Astrocyte of the hippocampus (primary cell): ENCODE measurements at places on chromosomes 7 and 10.

- no peak for DNase-seq
Measured at GRCh38 chr7:138699661-138700060, 1.5 kb downstream of the SVOPL start.

DNA sequence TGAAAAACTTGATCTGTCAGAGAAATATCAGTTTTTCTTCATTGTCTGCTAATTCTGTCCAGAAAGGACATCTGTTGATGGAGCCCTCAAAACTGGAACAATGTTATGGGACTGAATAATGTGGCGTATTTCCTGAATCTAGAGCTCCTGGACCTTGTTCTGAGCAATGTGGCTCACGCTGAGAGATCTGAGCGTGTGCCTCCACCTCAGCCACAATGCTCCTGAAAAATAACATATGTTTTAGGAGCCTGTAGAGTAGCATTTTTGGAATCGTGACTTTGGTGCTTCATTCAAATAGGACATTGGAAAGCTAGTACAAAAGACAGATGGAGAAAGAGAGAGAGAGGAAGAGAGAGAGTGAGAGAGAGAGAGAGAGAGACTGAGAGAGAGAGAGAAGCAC is 110.3 kb downstream of the BMPER start:
- DNase-seq = no peak

GRCh38 chr10:44334621-44335184 is 50.2 kb downstream of the CXCL12 start:
- DNase-seq = peak; percentile 61

- DNase-seq = peak; percentile 68
Measured at GRCh38 chr7:52831321-52831720, 204.1 kb upstream of the POM121L12 start.

DNA sequence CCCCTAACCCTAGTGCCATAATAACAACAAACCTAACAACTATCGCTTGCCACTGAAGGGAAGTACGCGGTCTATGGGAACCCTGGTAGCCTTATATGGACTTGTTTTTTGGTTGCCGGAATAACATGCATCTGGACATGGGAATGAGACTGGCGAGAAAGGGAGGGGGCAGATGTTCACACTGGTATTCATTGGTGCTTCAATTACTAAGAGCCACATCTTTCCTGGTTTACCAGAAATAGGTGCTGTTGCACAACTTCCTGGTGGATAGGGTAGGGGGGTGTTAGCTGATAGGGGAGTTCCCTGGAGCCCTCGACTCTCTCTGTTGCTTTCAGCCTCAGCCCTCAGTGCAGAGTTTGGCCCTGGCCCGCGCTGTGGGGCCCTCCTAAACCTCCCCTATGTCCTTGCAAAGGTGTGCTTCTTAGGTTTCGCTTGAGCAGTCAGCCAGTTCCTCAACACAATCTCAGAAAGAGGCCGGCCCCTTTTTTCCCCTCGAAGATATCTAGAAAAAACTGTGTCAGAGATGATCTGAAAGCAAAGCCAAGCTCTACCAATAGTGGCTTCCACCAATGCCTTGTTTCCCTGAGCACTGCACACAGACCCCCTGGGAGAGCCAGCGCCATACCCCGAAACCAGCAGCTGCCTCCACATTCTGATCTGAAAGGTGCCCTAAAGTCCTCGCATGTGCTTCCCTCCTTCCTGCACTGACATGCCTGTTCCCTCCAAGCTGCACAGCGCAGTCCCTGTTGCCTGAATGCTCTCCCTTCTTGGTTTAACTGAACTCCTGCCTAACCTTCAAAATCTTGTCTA is 13.5 kb downstream of the TBXAS1 start:
- DNase-seq = no peak

DNA sequence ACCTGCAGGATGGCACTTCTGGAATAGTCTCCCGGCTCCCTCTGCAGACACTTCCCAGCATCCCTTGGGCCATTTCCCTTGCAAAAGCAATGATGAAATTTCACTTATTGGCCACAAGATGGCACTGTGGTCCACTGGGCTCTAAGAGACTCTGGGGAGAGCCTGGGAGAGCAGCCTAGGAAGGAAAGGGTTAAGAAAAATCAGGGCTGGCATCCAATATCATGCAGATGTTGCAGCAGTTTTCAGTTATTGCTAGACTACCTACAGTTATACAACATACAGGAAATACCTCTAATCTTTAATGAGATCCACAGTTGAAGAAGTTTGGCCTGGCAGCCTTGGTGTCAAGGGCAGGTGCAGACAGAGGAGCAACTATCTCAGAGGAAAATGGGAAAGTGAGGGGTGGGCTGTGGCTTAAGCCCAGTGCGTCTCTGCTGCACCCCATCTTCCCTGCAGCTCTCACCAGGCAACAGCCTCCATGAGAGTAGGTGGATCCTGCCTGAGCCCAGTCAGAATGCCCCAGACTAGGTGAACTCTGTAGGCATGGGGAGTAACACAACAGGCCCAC is 100.2 kb upstream of the PRSS58 start:
- peak; percentile 80 for DNase-seq

DNA sequence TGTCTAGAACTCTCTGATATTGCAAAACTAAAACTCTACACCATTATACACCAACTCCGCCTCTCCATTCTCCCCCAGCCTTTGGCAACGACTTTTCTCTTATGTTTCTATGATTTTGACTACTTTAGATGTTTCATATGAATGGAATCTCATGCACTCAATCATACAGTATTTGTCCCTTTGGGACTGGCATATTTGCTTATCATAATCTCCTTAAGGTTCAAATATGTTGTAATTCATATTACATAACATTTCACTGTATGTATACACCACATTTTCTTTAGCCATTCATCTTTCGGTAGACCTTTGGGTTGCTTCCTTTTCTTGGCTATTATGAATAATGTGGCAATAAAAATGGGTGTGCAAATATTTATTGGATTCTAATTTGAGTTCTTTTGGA is 164.4 kb downstream of the ARL4A start:
- no peak for DNase-seq

DNA sequence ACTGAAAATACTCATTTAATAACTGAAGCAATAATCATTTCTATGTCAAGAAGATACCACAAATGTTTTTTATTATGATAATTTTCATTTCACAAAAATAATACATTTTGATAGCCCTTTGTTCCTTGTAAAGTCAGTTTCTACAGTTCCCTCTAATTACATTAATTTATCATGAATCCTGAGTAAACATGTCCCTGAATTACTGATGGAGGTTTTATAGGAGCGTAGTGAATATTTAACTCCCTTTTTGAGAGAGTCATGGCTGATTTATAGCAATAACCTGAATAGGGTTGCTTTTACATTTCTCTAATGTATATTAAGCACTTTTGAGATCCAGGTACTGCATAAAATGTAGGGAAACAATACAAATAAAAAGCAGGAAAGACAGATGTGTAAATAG is 216.0 kb upstream of the DKK1 start:
- no peak for DNase-seq

GRCh38 chr10:26479766-26480492 is 41.8 kb downstream of the APBB1IP start:
- DNase-seq = no peak

DNA sequence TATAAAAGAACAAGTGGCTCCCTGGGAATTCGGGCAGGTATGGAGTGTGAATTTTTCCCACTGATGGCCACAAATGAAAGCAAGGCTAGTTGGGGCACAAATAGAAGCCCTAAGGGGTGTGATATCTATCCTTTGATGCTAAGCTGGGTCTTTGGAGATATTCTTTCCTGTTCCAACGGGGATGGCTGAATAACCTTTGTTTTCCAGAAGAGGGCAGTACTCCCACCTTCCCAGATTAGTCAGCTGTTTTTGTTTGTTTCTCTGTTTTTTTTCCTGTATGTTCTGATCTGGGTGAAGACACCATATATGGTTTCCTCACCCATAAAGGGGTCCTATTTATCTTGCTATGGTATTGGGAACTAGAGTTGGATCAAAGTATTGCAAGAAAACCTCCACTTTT is 947.7 kb upstream of the SORCS1 start:
- no peak for DNase-seq

DNA sequence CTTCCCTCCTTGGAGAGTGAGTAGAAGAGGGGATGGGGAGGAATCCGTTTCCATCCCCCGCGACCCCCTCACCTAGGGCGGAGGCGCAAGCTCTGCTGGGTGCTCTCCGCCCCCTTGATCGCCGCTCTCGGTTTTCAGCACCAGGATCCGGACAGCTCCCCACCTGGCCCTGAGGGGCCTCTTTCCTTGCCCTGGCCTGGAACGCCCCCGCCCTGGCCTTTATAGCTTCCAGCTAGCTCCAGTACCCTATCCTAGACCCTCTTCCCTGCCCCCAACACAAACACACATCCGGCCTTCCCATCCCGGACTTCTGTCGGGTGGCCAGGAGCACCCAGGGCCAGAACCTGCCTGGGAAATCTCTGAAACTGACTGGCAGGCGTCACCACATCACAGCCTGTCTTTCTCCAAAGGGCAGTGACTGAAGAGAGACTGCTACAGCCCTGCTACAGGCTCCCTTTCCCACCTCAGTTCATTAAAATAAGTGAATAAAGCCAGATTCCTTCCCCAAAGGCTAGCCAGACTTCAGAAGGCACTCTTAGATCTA is 72.3 kb upstream of the LEP start:
- DNase-seq = peak; percentile 71

DNA sequence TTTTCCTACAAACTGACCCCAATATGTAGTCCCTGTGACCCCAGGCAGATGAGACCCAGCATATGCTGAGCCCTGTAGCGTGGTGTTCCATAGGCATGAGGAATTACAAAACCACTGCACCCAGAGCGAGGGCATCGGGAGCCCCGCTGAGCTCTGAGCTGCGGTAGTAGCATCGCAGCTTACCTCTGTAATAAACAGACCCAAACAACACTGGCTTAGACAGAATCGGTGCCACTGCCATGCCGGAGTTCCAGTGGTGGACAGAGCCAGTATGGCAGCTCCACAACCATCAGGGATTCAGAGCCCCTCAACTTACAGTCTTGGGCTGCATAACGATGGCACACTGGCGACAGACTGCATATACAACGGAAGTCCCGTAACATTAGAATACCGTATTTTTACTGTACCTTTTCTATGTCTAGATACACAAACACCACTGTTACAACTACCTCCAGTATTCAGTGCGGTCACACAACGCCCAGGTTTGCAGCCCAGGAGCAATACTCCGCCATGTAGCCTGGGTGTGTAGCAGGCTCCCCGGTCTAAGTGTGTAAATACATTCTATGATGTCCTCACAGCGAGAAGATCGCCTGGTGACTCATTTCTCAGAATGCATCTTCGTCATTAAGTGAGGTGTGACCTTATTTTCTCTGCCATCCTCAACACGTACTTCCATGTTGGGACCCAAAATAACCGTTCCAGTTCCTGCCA is 68.8 kb downstream of the PROSER2 start:
- no peak for DNase-seq

DNA sequence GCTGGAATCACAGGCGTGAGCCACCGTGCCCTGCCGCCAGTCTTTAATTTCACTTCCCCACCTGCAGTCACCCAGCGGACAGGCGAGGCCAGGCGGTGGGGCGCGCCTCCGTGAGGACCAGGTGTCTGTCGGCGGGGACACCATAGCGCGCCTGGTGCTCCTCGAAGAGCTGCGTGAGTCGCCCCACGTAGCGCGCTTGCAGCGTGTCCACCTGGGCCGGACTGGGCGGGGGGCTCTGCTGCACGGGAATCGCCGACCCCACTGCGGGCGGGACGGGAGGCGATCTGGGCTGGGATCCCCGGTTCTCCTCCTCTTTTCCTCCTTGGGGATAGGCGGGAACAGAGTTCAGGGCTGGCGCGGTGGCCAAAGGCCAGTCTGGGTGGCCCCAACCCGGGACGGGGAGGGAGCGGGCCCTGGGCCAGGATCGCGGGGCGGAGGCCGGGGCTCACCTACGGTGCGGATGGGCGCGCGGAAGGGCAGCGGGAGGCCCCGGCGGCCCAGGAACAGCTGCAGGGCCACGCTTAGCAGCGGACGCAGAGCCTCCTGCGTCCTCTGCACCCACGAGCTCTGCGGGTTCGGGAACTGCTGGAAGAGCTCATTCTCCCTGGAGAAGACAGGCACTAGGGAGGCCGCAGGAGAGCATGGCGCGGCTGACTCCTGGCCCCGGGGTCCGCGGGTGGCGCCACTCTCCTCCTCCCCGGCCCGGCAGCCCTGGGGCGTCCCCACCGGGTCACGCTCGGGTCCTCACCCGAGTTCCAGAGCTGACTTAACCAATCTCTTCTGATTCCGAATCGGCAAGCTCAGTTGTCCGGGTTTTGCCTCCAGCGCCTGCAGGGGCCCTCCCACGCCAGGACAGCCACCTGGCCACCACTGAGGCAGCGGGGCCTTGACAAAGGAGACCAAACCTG is 1.1 kb upstream of the MOGAT3 start:
- DNase-seq = peak; percentile 23

GRCh38 chr10:12186323-12186722 is 9.4 kb downstream of the NUDT5 start:
- no peak for DNase-seq

DNA sequence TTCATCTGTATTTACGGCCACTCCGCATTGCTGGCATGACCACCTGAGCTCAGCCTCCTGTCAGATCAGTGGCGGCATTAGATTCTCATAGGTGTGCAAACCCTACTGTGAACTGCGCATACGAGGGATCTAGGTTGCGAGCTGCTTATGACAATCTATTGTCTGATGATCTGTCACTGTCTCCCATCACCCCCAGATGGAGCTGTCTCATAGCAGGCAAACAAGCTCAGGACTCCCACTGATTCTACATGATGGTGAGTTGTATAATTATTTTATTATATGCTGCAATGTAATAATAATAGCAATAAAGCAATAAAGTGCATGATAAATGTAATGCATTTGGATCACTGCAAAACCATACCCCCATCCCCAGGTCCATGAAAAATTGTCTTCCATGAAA is 1172.9 kb upstream of the AUTS2 start:
- DNase-seq = no peak

- no peak for DNase-seq
Measured at GRCh38 chr10:129038522-129038921, 428.5 kb upstream of the MGMT start.

- no peak for DNase-seq
Measured at GRCh38 chr7:69843653-69844052, 245.4 kb downstream of the AUTS2 start.

- DNase-seq = no peak
Measured at GRCh38 chr7:24896031-24896501, 83.9 kb downstream of the OSBPL3 start.

- no peak for DNase-seq
Measured at GRCh38 chr7:111091593-111092358, 849 bp downstream of the LRRN3 start.

- DNase-seq = no peak
Measured at GRCh38 chr7:21671859-21672258, 129.0 kb downstream of the DNAH11 start.

- DNase-seq = peak; percentile 36
Measured at GRCh38 chr10:8311526-8312070, 257.1 kb downstream of the GATA3 start.

- DNase-seq = no peak
Measured at GRCh38 chr10:28355376-28355775, 52.5 kb upstream of the MPP7 start.

DNA sequence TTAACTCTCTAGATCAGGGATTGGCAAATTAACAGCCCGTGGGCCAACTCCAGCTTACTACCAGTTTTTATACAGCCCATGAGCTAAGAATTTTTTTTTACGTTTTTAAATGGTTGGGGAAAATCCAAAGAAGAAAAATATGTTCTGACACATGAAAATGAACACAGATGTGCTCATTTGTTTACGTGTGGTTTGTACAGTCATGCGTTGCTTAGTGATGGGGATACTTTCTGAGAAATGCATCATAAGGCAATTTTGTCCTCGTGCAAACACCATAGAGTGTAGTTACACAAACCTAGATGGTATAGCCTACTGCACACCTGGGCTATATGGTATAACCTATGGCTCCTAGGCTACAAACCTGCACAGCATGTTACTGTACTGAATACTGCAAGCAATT is 8.3 kb upstream of the SMKR1 start:
- DNase-seq = peak; percentile 68
